ENCODE measurements at places on chromosomes 4 and X.

DNA sequence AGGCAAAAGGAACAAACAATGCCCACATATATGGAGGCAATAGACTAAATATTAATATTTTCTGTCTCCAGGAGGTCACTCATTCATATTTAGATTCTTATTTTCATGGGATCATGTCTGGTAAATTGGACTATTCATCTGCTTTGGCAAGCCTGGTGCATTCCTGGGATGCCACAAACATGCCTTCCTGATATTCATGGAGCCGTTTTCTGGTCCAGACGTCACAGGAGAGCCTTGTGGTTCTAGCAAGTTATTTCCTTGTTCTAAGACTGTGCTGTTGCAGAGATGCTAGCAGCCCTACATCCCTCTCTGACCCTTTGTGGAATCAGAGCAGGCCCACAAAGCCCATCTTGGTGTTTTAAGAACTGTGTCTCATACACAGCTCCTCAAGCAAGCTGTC is 16.1 kb upstream of the EXOSC9 start:
- DNase-seq: no peak

DNA sequence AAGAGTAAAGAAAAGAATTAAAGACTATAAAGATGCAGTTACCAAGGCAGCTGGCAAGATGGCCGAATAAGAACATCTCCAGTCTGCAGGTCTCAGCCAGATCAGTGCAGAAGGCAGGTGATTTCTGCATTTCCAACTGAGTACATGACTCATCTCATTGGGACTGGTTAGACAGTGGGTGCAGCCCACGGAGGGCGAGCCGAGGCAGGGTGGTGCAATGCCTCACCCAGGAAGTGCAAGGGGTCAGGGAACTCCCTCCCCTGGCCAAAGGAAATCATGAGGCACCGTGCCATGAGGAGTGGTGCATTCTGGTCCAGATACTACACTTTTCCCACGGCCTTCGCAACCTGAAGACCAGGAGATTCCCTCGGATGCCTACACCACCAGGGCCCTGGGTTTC is 20.5 kb downstream of the SPIN4 start:
- DNase-seq: peak; percentile 65

- DNase-seq: no peak
These were observed 104.3 kb downstream of the RTL9 start for GRCh38 chrX:110462957-110463356.

GRCh38 chr4:55784747-55785146 is 34.8 kb upstream of the EXOC1L start:
- no peak for DNase-seq

DNA sequence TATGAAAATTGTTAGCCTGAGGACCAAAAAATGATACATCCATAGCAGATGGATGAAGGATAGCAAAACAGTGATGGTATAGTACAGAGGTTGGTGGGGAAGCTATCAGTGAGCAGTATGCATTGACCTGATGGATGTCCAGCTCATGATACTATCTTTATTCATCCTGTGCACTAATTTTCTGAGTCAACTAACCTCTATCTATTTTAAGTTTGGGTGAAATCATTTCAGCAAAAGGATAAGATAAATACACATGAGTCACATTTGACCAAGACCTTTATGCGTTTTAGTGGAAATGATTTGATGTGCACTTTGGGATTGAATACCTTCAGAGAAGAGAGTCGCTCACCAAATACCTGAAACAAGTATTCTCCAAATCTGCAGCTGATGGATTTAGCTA is 351.0 kb upstream of the NR3C2 start:
- DNase-seq: no peak

- DNase-seq: no peak
These were observed 66.3 kb downstream of the TSC22D3 start for GRCh38 chrX:107709266-107709806.

- no peak for DNase-seq
These were observed 14.7 kb upstream of the TBC1D1 start for GRCh38 chr4:37876156-37876555.

GRCh38 chr4:109915385-109916026 is 2.8 kb downstream of the EGF start:
- DNase-seq: no peak

DNA sequence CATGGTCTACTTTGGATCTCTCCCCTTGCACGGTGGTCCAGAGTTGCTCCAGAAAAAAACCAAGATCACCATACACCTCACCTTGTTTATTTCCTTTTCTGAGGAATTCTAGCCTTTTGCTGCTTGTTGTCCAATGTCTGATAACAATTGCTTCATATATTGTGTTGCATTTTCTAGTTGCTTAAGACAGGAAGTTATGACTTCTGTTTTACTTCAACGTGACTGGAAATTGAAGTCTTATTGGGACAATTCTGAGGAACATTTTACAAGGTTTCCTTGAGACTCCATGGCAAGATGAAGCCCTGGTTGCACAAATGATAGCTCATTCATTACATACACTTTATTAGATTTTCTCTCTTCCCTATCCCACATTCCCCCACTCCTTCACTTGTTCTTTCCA is 5.2 kb downstream of the CXCL1 start:
- DNase-seq: peak; percentile 34

DNA sequence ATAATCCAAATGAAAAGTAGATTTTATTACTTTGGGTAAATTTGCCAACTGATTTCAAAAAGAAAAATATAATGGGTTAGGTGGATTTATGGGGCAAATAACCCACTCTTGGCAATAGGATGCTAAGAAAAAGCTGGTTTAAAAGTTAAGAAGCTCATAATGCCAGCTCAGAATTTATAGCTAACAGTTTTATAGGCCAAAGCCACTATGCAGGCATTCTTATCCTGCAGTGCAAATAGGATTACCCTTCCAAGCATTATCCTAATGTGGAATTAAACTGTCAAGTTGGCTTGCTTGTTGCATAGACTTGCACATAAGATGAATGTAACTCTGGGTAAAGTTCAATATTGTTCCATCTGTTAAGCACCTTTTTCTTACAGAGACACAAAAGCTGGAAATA is 703.0 kb downstream of the PCDH18 start:
- DNase-seq: no peak

DNA sequence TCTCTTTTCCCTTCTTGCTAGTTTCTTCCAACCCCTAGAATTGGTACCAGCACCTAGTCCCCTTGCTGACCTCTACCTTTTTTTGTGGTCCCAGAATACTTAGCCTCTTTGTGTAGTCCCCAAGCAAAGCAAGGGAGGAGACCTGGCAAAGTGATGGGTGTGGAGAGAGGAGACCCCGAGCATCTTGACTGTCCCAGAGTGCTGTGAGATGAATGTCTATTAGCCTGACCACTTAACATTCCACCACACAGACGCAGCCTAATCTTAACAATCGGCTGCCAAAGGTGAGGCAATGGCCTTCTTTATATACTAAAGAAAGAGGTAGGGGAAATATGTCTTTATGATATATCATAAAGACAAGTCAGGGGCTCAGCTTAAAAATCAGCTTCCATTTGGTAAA is 55.9 kb downstream of the TRIM2 start:
- no peak for DNase-seq

- DNase-seq: peak; percentile 76
These were observed 6.2 kb downstream of the CSF2RA start for GRCh38 chrX:1274786-1275185.

- DNase-seq: no peak
These were observed 56.5 kb upstream of the RASGEF1B start for GRCh38 chr4:81528200-81528599.

GRCh38 chr4:2096073-2096609 is 37.0 kb downstream of the NAT8L start:
- DNase-seq: no peak

All from inflammatory macrophage treated with lipopolysaccharide for 1 hour (primary cell).